ENCODE measurements at places on chromosomes 11 and 22. TPM values are rescaled to one million over a fixed set of nuclear protein-coding genes. Genes with fewer than 3 reads are reported as not detected.

The RGL4 gene
- total RNA-seq: not detected

The BLID gene
- total RNA-seq: not detected

The KRTAP5-11 gene
- not detected for total RNA-seq

The MS4A7 gene
- total RNA-seq: not detected

The SCUBE1 gene
- total RNA-seq: 0.05 TPM

The SLC1A2 gene
- 0.57 TPM for total RNA-seq

The CHID1 gene
- 139 TPM for total RNA-seq

The SERPING1 gene
- 0.26 TPM for total RNA-seq
